Stimulated activated CD8-positive, alpha-beta memory T cell treated with anti-CD3 and anti-CD28 coated beads, Interleukin-15, amount 100 ng/mL, for 48 hours (primary cell): ENCODE measurements at places on chromosomes 13 and 19.

- DNase-seq, result no peak
Observed at GRCh38 chr13:98677398-98677797, 75.1 kb downstream of the SLC15A1 start.

GRCh38 chr13:82934000-82934399 lies 948.3 kb downstream of the SLITRK1 start:
- DNase-seq, result no peak

- DNase-seq, result no peak
Observed at GRCh38 chr19:32824191-32824751, 45.3 kb downstream of the SLC7A9 start.

DNA sequence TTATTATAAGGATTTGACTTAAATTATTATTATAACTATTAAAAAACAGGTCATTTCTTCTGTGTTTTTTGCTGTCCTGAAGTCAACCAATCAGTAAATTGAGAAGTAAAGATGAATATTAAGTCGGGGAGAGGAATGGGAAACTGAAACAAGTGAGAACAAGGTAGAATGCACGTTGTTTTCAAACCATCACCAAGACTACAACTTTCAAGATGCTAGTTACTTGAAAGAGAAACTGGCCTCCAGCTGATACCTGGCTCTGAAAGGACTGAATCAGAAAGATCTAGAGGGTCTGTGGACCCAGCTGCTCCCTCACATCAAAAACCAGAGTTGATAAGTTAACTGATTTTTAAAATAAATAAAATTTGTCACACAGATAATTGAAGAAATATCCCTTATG lies 1301.5 kb upstream of the ATXN8OS start:
- DNase-seq, result no peak

DNA sequence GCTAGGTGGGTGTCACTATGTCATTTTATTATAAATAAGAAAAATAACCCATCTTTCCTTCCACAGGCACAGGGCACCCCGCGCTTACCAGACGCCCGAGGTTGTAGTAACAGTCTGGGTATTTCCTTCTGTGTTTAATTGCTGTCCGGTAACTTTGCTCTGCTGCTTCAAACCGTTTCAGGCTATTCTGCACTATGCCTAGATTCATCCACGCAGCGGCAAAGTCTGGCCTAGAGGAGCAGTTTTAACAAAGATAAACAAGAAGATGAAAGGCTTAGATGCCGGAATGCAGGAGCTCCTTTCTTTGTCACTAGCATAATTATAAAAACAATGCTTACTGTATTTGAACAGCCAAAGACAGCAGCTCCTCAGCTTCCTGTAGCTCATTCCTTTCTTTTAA lies 36.9 kb upstream of the GGACT start:
- DNase-seq, result no peak
